ENCODE measurements at places on chromosomes 5 and 9. TPM values are rescaled to one million over a fixed set of nuclear protein-coding genes. Genes with fewer than 3 reads are reported as not detected.

DNA sequence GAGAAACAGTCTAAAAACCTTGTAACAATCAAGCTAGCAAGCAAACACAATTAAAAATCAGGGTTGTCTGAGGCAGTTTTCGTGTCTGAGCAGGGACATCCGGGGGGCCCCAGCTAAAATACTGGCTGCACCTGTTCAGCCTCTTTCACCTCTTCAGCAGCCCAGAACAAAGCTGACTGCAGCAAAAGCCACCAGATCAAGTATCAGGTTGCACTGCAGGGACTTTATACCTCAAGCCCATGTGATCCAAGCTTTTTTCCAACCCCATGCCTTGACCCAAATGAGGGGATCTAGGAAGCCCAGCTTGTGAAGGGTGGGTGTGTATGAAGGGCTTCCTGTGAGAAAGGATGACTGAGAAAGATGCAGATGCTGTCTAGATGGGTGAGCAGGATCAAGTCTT, 133.4 kb downstream of the SEMA6A start:
- H3K4me3 ChIP-seq = no peak overlapping the region
- H3K27ac ChIP-seq = no peak overlapping the region
- no peak for DNase-seq
- peaks cover 12% of the 10 kb centered on the region for H3K36me3 ChIP-seq

DNA sequence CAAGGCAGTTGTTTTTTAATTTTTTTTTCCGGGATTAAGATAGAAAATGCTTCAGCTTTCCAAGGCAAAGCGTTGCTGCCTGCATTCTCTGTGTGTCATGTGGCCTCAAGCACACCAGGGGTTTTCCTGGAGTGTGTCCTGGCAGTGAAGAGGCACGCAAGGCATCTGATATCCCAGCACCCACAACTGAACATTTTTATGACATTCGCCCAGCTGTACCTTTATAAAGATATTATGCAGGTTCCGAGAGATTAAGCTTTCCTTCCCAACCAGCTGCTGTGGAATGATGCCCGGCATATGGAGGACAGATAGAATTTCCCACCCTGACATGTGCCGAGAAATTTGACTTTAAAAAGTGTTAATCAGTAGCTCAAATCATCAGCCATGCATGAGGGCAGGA, 205.6 kb downstream of the GADD45G start:
- H3K4me1 ChIP-seq = no peaks in the 10 kb centered on the region
- H3K27me3 ChIP-seq = no peaks in the 10 kb centered on the region
- no peak overlapping the region for H3K27ac ChIP-seq
- no peaks in the 10 kb centered on the region for H3K36me3 ChIP-seq

GRCh38 chr9:136899196-136899595, 12.9 kb downstream of the TRAF2 start:
- peak overlapping the region; percentile 11 for H3K27ac ChIP-seq
- peak; percentile 45 for DNase-seq
- H3K4me3 ChIP-seq = no peak overlapping the region
- no peaks in the 10 kb centered on the region for H3K27me3 ChIP-seq

DNA sequence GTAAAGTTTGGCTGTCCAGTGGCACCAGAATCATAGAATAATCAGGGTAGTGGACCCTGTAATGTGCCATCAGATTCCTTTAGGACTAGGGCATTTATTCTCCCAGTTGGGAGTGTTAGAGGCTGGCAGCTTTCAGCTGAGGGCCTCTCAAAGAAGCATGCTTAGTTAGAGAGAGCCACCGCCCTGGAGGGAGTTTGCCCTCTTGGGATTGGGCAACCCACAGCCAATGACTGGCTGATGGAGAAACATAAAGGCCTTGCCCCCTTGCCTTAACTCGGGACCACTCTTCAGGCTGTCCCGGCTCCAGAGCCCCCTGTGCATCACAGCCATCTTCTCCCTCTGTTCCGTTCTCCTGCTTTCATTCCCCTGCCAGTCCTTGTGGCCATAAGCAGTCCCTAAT, 20.5 kb upstream of the IFNK start:
- H3K36me3 ChIP-seq = no peaks in the 10 kb centered on the region
- no peaks in the 10 kb centered on the region for H3K27me3 ChIP-seq
- no peak overlapping the region for H3K27ac ChIP-seq
- H3K4me3 ChIP-seq = no peak overlapping the region
- no peaks in the 10 kb centered on the region for H3K4me1 ChIP-seq
- no peak for DNase-seq

GRCh38 chr5:72417333-72418062, 89.7 kb downstream of the ZNF366 start:
- DNase-seq = no peak
- H3K27ac ChIP-seq = no peak overlapping the region
- H3K36me3 ChIP-seq = no peaks in the 10 kb centered on the region
- H3K4me3 ChIP-seq = no peak overlapping the region
- no peaks in the 10 kb centered on the region for H3K27me3 ChIP-seq
- no peaks in the 10 kb centered on the region for H3K4me1 ChIP-seq

The PCDHA5 gene
- not detected for total RNA-seq

The FOXD1 gene
- not detected for total RNA-seq
